ENCODE measurements at places on chromosomes 13 and 19. TPM values are rescaled to one million over a fixed set of nuclear protein-coding genes. Genes with fewer than 3 reads are reported as not detected.

DNA sequence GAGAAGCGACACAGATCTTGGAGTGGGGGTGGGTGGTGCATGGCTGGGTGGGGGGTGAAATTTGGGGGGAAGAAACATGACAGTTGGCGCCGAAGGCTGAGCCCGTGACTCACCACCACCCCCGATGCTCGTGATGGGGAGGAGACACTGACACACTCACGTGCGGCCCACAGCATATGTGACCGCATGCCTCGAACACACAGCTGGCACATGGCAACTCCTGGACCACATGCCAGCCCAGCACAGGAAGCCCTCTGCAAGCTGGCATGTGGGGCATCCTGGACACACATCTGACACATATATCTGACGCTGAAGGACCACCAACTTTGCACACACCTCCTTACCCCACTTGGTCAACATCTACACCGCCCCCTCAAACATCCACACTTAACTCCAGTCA lies 1.2 kb upstream of the GRIK5 start:
- no peak for DNase-seq

GRCh38 chr19:18475004-18475453 lies 37.1 kb upstream of the ISYNA1 start:
- no peak for DNase-seq

DNA sequence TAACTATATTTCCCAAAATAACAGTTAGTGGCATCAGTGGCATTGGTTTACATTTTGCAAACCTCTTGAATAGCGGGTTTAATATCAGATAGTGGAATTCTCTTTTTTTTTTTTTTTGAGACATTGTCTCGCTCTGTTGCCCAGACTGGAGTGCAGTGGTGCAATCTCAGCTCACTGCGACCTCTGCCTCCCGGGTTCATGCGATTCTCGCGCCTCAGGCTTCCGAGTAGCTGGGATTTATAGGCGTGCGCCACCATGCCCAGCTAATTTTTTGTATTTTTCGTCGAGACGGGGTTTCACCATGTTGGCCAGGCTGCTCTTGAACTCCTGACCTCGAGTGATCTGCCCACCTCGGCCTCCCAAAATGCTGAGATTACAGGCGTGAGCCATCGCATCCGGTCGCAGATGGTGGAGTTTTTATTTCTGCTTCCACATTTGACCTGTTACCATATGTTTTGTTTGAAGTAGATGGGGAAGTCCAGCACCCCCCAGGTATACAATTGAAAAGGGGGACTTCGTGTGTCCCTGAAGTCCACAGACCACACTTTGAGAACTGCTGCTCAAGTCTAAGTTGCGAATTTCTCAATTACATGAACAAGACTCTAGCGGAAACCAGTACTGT lies 40.5 kb upstream of the XPO4 start:
- no peak for DNase-seq

DNA sequence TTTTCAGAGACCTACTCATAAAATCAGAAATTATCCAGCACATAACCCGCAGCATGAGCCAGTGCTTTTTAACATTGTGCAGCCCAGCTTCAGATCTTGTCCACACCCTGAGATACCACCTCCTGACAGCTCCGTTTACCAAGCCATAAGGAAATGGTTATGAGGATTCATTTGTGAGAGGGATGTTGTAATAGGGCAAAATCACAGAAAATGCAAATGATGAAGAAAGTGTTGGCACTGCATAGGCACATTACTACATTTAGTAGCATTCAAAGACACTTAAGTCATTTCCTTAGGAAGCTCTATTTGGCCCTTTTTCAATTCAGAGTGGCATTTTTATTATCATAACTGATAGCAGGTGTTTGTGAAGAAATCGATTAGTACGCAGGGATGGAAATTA lies 277.5 kb downstream of the DNAJC15 start:
- no peak for DNase-seq

DNA sequence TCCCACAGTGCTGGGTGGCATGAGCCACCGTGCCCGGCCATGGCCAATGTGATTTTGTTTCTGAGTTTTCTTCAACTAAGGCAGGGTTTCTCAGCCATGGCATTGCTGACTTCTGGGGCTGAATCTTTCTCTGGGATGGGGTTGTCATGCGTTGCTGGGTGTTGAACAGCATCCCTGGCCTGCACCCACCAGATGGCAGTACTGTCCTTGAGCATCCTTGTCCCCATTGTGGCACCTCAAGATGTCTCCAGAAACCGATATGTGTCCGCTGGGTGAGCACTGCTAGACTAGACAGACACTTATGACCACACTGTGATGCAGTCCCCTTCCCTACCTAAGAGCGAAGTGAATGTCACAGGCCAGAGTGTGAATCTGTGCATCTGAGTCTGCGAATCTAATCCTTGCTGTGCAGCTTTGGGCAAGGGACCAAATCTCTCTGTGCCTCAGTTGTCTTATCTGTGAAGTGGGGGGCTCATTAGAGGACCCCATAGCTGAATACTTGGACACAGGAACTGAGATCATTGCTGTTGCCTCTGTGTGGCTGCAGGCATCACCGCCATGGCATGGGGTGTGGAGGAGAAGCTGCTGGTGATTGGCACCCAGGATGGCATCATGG lies 50.3 kb upstream of the SIN3B start:
- no peak for DNase-seq

GRCh38 chr13:111860231-111860552 lies 206.8 kb upstream of the SOX1 start:
- no peak for DNase-seq

GRCh38 chr13:44932171-44932849 lies 57.0 kb downstream of the NUFIP1 start:
- no peak for DNase-seq

Gene ZNF534
- not detected for total RNA-seq

- no peak for DNase-seq
Measured at GRCh38 chr13:109369353-109370052, 416.9 kb downstream of the IRS2 start.

- no peak for DNase-seq
Measured at GRCh38 chr19:39078436-39079200, 5.5 kb upstream of the ACP7 start.

Gene FPR1
- total RNA-seq = 1.4 TPM

DNA sequence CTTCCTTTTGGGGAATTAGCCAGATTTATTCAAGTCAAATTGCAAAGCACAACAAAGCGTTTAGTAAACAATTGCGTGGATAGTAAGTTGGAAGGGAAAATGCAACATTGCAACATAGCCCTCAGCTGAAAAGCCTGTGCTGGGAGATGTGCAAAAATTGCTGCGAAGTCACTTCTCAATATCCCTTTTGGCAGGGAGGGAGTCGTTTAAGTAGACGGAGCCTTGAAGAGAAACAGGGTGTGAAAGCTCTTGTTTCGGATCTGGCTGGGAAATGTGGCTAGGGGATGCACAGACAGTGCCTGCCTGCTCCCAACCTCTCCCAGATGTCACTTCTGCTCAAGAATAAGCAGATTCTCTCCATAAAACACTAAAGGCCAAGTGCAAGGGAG lies 56.8 kb downstream of the SLC7A1 start:
- no peak for DNase-seq

- DNase-seq = no peak
Measured at GRCh38 chr13:73411067-73411809, 352.4 kb downstream of the KLF5 start.

DNA sequence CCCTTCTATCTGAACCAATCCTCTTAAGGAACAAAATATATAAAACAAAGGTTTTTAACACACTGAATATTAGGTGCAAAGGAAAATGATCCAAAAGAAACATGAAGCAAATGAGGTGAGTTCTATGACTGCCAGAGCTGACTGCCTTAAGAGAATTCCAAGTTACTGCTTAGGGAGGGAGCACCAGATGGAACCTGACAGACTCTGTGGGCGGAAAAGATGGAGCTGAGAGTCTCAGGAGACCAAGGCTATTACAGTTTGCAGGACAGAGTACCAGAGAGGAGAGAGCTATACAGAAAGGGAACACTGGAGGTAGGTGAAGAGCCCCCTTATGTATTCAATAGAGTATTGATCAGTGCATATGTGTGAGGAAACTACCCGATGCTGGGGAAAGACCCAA lies 87.2 kb downstream of the B3GLCT start:
- no peak for DNase-seq

DNA sequence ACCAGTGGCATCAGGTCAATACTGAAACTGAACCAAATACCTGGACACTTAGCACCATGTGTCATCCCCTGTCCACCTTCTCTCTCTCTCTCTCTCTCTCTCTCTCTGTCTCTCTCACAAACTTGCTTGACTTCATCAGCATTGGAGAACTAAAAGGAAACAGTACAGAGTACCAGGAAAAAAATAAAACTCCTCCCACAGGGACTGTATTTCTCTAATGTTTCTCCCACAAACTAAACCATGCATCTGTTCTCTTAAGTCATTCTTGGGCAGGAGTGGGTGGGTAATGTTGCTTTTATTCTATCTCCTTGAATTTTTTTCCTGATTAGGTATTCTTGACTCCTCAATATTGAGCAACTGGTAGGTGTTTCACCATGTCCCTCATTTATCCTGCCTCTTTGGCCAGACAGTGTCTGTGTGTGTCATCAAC lies 112.9 kb upstream of the CACNA1A start:
- no peak for DNase-seq

DNA sequence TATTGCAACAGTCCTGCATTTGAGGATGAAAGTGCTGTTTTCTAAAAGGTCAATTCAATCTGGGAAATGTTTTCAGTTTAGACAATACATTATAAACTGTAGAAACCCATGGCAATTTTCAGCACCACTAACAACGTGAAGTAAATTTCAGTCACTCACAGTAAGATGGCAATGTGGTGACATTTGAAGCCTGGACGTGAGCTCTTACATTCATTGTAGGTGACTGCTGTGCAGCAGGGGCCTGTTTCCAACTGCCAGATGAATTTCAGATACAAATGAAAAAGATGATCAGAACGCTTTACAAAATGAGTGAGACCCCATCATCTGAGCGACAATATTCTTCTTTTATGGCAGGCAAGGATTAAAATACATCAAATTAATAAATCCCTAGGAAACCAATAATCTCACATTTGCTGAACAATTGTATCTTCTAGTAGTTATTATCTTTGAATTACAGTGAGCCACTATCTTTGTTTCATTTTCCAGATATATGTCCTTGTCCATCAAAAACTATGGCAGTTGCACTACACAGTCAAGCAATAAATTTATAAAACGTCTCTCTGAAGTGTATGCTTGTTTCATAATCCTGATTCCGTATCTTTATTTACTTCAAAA lies 1816.8 kb downstream of the OLFM4 start:
- DNase-seq = no peak

GRCh38 chr13:75902166-75903104 lies 266.3 kb downstream of the LMO7 start:
- no peak for DNase-seq

Gene DDX39A
- 18.0 TPM for total RNA-seq

DNA sequence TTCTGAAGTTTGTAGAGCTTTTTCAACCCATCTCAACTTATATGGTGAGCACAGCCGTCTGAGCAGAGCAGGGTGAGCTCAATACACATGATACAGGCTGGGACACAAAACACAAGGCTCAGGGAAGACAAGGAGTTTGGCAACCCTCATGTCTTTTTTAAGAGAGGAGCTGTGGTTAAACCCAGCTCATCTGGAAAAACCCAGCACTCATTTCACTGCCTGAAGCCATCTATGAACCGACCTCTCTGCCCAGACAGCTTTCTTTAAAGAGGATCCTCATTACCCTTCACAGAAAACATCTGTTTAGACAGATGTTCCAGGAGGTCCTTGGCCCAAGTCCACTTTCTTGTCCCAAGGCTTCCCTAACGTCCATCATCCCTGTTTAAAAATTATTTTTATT lies 170.0 kb upstream of the TSHZ3 start:
- DNase-seq = peak; percentile 3

DNA sequence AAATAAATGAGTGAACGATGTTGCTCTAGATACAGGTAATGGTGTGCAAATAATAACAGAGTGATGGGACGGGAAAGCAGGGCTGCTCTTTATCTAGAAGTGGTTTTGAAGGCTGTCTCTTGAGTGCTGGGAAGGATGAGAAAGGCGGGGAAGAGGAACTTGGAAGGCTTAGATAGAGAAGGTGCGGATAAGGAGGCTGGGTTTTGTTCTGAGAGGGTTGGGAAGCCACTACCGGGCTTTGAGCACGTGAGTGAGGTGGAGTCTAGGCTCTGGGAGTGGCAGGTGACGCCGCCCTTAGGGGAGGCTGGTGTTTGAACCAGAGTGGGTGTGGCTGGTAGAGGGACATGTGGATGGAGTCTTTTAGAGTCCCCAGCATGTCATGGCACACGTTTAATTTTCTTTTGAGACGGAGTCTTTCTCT lies 811 bp downstream of the ARMC6 start:
- peak; percentile 67 for DNase-seq

Gene INSR
- total RNA-seq = 96.4 TPM

- no peak for DNase-seq
Measured at GRCh38 chr13:44565881-44566280, 10.2 kb downstream of the TSC22D1 start.

DNA sequence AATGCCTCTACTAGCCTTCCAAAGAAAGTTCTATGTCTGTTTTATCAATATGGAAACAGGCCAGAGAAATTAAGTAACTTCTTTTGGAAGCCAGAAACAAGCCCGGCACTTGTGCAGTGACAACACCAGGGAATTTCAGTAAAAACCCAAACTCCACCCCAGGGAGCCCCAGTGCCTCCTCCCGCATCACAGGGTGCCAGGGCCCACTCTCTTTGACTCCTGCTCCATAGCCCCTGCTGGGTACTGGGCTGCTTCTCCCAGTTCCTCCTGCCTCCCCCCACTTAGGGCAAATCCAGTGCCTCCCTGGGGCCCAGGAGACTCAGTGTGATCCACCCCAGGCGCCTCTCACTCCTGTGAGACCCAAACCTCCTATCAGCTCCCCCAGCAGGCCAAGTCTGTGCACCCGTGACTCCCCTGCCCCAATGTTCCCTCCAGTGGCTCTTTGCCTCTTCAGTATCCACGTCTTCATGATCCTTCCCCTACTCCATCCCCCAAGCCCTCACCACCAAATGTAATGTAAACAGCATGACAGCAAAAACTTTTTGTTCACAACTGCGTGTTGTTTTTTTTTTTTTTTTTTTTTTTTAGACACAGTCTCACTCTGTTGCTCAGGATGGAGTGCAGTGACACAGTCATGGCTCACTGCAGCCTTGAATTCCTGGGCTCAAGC lies 2.3 kb upstream of the FFAR3 start:
- DNase-seq = peak; percentile 43

GRCh38 chr19:54173951-54174834 lies 1.2 kb upstream of the TMC4 start:
- no peak for DNase-seq

- no peak for DNase-seq
Measured at GRCh38 chr13:50999641-51000040, 90.0 kb downstream of the RNASEH2B start.

- no peak for DNase-seq
Measured at GRCh38 chr13:80000684-80001509, 340.0 kb downstream of the SPRY2 start.

Gene CLIP3
- 1.3 TPM for total RNA-seq

GRCh38 chr13:30045916-30046704 lies 195.7 kb upstream of the UBL3 start:
- no peak for DNase-seq

GRCh38 chr13:102589301-102589822 lies 7.4 kb upstream of the TPP2 start:
- DNase-seq = no peak

All from left lobe of liver (tissue), 2 donors.